Forelimb muscle (tissue), 1 donor: ENCODE measurements at places on chromosomes 6 and 20. TPM values are rescaled to one million over a fixed set of nuclear protein-coding genes. Genes with fewer than 3 reads are reported as not detected.

Gene DZANK1
- polyA plus RNA-seq: 1.8 TPM

- no peak for DNase-seq
Observed at GRCh38 chr6:27882624-27883023, 29.6 kb downstream of the OR2B2 start.

GRCh38 chr6:10355115-10355702, 59.7 kb downstream of the TFAP2A start:
- no peak for DNase-seq

Gene C4A
- polyA plus RNA-seq: 19.3 TPM

DNA sequence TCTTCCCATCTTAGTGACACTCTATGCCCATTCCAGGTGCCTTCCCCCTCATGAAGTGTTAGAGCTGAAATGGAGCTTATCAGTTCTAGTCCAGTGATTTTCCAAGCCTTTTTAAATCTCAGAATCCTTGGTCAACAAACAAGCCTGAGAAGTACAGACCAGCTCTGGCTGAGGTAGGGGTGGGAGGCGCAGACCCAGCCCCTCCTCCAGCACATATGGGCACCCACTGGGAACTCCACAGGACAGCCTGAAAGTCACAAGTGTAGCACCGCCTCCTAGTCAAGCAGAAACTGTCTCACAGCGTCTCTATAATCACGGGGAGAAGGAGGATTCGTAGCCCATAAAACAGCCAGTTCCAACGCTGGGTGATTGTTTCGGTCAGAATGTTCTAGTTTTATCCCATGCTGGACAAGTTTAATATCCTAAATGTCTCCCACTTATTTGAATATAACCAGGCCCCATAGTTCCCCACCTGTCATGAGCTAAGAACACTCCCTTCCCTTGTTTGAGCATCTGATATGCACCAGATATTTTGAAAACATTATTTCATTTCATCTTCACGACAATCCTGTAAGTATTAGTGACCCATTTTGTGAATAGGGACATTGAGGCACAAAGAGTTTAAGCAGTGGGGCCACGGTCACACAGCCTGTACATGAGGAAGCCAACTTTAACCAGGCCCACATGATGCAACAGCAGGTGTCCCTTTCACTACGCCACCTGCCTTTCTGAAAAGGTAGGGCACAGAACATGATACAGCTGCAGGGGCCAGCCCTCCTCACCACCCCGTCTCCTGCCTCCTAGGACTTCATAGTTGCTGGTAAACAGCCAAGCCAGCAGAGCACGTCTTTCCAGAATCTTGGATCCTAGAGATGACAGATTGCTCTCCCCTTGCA, 40.1 kb downstream of the TRAF3IP2 start:
- DNase-seq: no peak

Gene MOCS3
- 3.0 TPM for polyA plus RNA-seq

Gene PSORS1C2
- polyA plus RNA-seq: not detected

DNA sequence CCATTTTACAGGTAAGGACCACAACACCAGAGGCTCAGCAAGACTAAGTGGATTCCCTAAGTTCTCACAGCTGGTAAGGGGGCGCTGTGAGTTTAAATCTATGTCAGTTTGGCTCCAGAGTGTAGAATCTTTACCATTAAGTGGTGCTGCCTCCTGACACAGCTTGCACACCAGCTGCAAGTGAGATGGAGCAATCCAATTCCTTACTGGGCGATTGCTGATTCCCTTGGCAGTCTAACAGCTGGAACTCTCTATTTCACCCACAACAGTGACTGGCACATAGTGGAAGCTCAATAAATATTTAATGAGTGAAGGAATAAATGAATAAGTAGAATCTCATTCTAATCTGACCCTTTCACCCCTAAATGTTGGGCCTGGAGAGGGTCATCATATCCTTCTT, 176.7 kb downstream of the CLIC5 start:
- no peak for DNase-seq

- no peak for DNase-seq
Observed at GRCh38 chr20:1876975-1877608, 18.1 kb upstream of the SIRPA start.

Gene LGSN
- not detected for polyA plus RNA-seq

- DNase-seq: no peak
Observed at GRCh38 chr6:63919556-63920110, 284.0 kb downstream of the PHF3 start.

DNA sequence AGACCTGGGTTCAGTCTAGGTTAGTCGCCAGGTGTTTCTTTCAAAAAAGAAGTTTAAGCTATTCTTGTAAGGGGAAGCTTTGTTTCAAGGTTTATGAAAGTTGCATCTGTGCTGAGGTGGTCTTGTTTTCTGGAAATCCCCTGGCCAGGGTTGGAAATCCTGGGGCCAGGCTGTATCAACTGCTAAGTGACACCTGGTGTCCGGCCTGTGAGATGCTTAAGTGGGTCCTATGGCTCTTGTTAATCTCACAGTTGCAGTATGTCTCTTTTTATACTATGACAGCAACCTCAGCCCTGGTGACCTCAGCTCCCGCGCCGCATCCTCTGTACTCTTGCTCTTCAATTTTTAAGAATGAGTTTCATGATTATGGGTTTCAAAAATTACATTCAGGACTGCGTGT, 72.0 kb downstream of the CHMP4B start:
- DNase-seq: no peak

DNA sequence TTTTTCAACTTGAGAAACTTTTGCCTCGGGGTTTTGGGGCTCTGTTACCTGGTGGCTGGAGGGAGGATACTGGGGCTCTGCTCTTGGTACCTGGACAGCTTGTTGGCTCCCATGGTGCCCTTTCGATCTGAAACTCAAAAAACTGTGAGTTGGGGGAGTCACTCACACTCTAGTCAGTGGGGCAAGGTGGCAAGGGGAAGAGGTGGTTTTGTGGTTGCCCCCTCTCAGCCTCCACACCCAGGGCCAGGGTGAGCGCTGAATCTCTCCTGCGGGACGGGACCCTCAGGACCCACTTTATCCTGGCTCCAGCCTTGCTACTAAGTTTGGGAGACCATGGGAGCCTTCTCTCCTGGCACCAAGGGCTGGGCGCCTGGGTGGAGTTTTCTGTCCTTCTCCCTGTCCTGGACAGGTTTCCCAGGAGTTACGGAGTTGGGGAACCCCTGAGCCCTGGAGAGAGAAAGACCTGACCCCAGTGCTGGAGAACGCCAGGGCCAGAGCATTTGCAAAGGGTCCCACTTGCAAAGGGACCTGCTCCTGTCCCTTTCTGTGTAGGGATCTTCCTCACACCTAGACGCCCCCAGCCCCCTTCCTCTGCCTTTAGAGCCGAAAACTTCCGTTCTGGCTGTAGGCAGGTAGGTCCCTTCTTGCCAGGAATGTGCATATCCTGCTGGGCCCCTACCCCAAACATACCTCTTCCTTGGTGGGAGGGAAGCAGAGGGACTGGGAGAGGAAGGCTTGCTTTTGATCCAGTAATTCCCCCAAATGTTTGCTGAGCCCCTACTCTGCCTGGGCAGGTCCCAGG, 2.9 kb downstream of the FOXP4 start:
- DNase-seq: no peak

Gene MAS1
- 0.18 TPM for polyA plus RNA-seq

DNA sequence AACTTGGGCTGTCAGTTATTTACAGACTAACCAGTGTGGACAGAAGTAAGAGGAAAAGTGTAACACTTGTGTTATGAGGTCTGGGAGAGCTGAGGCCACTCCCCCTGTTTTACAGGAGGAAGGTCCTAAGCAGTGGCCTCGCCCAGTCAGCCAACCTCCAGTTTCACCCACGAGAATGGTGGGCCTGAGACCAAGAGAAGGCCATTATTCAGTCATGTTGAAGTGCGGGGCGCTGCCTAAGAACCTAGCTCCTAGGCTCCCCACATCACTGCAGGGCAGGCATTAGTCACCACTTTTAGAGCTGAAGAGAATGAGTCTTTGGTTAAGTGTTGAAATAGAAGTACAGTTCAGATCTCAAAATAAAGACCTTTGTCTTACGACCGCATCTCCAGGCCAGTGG, 27.9 kb downstream of the CDYL start:
- DNase-seq: no peak

DNA sequence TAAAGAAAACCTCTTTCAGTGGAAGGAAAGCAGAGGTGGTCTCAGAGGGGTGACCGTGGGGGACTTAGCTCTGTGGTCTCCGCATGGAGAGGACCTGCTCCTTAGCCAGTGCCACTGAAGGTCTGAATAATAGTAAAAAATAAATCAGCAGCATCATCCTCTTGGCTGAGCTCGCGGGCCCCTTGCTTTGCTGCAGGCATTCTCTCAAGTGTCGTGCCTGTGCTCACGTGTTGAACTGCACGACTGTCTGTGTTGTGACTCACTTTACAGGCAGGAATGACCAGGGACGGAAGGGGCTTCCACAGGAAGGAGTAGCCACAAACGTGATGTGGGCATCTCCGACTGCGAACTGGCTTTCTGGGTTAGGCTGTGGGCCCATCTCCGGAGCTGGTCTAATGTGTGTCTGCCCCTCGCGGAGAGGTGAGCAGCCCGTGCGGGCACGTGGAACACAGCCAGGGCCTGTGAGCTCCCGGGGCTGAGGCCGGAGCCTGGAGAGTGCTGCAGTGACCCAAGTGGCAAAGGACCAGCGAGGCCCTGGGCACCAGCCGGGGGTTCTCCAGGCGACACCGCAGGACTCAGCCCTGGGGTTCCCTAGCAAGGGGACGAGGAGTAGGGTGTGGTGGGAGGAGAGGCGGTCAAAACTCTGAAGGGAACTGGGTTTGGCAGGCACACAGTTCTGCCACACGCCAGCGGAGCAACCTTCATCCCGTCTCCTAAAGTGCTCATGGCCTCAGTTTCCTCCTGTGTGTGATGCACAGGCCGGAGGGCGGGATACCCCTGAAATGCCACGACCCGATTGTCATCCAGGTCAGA, 89.2 kb downstream of the RAMACL start:
- DNase-seq: no peak

Gene B3GAT2
- polyA plus RNA-seq: 1.3 TPM
